ENCODE measurements at places on chromosomes 6 and 20. TPM values are rescaled to one million over a fixed set of nuclear protein-coding genes. Genes with fewer than 3 reads are reported as not detected.

TCP11 gene
- 0.43 TPM for total RNA-seq

OR5V1 gene
- total RNA-seq: not detected

EEF1E1 gene
- 15.5 TPM for total RNA-seq

APOM gene
- total RNA-seq: not detected

HSPA12B gene
- 64.8 TPM for total RNA-seq

KCNG1 gene
- 6.6 TPM for total RNA-seq

ENPP4 gene
- total RNA-seq: 12.5 TPM

FBXO5 gene
- not detected for total RNA-seq

SYNCRIP gene
- total RNA-seq: 25.3 TPM

PSMA7 gene
- total RNA-seq: 301 TPM

LGSN gene
- total RNA-seq: not detected

GRCh38 chr6:4486568-4487315 is 289.5 kb upstream of the CDYL start:
- no peak for DNase-seq

- no peak for DNase-seq
Observed at GRCh38 chr6:28867086-28867409, 56.7 kb downstream of the TRIM27 start.

DNA sequence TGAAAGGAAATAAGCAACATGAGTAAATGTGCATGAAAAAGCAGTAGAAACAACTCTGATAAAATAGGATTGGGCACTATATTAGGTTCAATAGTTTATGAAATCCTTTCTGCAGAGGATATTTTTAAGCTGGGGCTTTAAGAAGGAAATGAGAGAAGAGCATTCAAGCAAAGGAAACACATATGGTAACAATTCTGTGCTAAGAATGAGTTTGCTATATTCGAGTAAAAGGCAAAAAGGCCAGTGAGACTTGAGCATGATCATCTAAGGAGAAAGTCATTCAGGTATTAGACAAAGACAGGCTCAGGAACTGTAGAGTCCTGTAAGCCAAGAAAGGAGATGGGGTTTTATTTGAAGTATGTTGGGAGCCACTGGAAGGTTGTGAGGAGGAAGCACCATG is 387.1 kb upstream of the FLRT3 start:
- DNase-seq: no peak

GRCh38 chr20:51034476-51034875 is 11.6 kb upstream of the KCNG1 start:
- no peak for DNase-seq

DNA sequence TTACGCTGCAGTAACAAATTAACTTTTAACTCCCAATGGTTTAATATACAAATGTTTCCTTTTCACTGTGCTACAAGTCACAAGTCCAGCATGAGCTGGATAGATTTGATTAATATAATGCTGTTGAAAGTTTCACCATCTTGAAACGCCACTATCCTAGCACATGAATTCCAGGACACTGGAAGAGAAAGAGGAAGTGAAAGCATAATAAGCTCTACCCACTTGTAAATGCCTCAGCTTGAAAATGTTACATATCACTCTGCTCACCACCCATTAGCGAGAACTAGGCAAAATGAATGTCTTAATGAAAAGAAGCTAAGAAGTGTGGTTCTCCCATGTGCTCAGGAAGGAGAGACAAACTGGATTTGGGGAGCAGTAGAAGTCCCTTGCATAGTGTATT is 46.9 kb downstream of the PCSK2 start:
- no peak for DNase-seq

DNA sequence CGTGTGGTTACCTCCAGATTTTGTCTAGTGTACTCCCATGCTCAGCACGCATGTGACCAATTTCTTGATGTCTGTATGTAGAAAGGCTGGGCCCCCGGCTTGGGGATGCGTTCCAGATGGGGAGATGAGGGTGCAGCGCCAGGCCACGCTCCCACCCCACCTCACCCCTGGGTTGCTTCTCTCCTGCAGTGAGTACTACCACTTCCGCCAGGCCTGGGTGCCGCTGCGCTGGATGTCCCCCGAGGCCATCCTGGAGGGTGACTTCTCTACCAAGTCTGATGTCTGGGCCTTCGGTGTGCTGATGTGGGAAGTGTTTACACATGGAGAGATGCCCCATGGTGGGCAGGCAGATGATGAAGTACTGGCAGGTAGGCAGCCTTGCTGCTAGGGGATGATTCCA is 11.5 kb upstream of the SRF start:
- no peak for DNase-seq

DNA sequence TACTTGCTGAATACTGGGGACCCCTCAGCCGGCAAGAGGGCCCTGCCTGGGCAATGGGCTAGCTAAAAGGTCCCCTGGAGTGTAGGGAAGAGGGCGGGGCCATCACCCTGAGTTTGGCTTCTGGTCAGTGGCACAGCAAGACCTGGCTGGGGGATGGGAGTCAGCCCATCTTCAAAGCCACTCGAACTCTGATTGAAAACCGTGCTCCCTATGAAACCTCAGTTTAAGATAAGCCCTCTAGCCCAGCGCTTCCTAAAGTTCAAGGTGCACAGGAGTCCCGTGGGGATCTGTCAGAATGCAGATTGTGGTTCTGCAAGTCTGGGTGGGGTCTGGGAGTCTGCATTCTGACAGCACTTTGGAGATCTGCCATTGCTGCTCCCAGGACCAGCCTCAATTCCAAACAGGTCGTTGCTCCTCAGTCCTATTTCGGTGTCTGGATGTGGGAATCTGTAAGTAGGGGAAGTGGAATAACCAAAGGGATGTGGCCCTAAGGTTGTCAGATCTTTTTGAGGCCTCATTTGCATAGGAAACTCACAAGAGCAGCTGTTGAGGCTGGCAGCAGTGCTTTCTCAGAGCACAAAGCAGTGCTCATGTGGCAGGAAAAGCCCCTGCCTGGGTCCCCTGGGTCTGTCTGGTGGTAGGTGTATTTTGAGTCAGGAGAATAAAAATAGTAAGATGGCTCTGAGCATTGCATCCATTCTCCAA is 85.3 kb upstream of the SCP2D1 start:
- no peak for DNase-seq

GRCh38 chr6:39303425-39304153 is 10.6 kb downstream of the KCNK17 start:
- DNase-seq: no peak

- no peak for DNase-seq
Observed at GRCh38 chr20:44406572-44407137, 51.2 kb downstream of the HNF4A start.

GRCh38 chr6:37913210-37913609 is 93.7 kb downstream of the ZFAND3 start:
- no peak for DNase-seq

Measured in ascending aorta (tissue), 2 donors.